ENCODE measurements at places on chromosomes 7 and 10.

DNA sequence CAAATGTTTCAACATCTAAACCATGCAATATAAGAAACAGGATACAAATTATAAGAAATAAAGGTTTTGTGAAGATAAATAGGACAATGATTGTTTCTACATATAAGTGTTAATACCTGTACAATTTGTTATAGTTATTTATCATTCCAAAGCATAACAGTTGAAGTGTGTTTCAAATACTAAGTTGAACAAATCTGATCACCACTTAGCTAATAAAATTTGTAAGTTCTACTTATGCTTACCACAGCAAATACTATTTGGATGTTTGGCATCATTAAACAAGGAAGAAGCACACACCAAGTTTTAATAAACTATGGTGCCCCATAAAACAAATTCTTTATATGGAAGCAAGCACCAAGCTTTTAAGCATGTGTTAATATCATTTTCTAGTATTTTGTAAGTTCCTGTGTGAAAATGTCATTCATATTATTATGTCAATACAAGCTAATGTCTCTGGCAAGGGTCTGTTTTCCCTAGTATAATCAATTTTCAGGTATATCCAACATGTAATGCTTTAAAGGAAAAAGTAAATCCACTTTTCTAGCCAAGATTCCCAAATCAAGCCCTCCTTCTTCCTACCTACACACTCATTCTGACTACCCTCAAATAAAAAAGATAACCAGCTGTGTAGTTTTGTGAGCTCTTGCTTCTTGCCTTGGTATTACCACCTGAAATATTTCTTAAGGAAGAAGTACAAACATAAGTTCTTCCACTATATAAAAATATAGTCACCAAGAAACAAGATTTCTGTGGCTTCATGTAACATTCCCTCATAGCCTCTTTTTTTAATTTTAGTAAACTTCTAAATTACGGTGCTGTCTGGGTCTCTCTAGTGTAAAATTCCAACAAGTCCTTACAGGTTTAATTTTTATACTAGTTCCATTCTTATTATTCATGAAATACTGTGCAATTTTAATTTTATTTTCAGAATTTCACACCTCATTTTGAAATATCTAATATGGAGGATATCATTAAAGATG lies 9.2 kb downstream of the SKAP2 start:
- H3K27ac ChIP-seq, result peak overlapping the region; percentile 88
- DNase-seq, result no peak
- peaks cover 76% of the 10 kb centered on the region for H3K4me1 ChIP-seq
- peak overlapping the region; percentile 13 for H3K4me3 ChIP-seq

DNA sequence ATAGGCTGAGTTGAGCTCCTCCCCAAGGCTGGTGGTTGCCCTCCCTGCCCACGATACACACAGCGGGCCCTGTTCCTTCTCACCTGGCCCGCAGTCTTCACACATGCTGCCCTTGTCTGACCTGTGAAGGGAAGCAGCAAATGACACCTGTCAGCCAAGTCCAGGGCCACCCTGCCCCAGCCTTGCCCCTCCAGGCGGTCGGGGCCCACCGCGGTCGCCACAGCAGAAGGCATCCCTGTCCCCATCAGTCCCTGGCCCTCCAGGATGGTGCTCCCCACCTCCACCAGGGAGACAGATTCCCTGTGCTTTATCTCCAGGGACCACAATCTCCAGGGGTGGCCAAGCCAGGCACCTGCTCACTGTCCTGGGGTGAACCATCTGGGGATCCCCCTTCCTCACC lies 81.2 kb upstream of the TMEM248 start:
- peaks cover 9% of the 10 kb centered on the region for H3K4me1 ChIP-seq
- peaks cover 2% of the 10 kb centered on the region for H3K27me3 ChIP-seq
- H3K27ac ChIP-seq, result no peak overlapping the region

DNA sequence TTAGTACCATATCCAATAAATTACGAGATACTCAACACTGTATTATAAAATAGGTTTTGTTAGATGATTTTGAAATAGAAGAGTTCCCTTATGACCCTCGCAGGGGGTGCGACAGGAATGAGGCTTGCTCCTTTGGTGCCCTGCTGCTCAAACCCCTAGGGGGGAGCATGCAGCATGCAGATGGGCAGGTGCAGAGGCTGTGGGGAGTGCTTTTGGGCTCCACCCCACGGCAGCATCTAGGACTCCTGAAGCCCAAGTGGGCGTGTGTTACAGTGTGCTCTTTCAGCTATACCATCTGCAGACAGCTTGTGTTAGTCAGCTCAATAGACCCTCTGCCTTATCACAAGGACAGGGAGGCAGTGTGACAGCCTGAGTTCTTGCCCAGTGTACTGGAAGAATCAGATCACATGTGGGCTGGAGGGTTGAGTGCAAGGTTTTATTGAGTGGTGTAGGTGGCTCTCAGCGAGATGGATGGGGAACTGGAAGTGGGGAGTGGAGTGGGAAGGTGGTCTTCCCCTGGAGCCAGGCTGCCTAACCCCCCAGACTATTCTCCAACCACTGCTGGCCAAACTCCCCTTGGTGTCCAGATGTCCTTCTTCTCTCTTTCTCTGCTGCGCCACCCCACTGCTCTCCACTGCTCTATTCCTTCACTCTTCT lies 3.1 kb upstream of the MRC1 start:
- no peaks in the 10 kb centered on the region for H3K27me3 ChIP-seq
- H3K27ac ChIP-seq, result no peak overlapping the region
- H3K4me1 ChIP-seq, result no peaks in the 10 kb centered on the region
- no peak for DNase-seq
- no peak overlapping the region for H3K4me3 ChIP-seq

DNA sequence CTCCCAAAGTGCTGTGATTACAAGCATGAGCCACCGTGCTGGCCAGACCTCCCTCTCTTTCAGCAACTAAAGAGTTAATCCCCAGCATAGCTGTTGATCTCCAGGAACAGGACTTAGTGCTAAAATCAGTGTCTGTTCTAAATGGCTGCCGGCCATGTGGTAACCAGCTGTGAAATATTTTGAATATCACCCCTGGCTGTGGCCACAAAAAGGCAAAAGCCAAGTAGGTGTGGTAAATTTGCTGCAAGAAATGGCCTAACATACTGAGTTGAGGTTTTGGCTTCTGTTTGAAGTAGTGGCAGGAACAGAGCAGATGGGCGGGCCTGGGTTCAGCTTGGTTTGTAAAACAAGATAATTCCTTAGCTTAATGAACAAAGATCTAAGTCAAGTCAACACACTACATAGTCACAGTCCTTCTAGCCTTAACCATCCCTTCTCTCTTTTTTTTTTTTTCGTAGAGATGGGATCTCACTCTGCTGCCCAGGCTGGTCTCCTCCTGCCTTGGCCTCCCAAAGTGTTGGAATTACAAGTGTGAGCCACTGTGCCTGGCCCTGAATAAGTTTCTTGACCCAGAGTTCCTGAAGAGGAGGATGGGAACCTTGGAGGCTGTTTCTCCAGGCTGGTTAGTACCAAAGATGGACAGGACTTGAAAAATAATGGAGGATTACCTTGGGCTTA lies 22.7 kb upstream of the AGFG2 start:
- H3K27ac ChIP-seq, result peak overlapping the region; percentile 11
- no peaks in the 10 kb centered on the region for H3K27me3 ChIP-seq
- H3K36me3 ChIP-seq, result no peaks in the 10 kb centered on the region
- H3K4me1 ChIP-seq, result peaks cover 5% of the 10 kb centered on the region
- DNase-seq, result no peak
- H3K4me3 ChIP-seq, result no peak overlapping the region

GRCh38 chr10:67903581-67903980 lies 19.1 kb downstream of the SIRT1 start:
- H3K27ac ChIP-seq, result no peak overlapping the region
- H3K27me3 ChIP-seq, result no peaks in the 10 kb centered on the region
- DNase-seq, result no peak
- no peaks in the 10 kb centered on the region for H3K4me1 ChIP-seq
- H3K36me3 ChIP-seq, result peaks cover 38% of the 10 kb centered on the region

DNA sequence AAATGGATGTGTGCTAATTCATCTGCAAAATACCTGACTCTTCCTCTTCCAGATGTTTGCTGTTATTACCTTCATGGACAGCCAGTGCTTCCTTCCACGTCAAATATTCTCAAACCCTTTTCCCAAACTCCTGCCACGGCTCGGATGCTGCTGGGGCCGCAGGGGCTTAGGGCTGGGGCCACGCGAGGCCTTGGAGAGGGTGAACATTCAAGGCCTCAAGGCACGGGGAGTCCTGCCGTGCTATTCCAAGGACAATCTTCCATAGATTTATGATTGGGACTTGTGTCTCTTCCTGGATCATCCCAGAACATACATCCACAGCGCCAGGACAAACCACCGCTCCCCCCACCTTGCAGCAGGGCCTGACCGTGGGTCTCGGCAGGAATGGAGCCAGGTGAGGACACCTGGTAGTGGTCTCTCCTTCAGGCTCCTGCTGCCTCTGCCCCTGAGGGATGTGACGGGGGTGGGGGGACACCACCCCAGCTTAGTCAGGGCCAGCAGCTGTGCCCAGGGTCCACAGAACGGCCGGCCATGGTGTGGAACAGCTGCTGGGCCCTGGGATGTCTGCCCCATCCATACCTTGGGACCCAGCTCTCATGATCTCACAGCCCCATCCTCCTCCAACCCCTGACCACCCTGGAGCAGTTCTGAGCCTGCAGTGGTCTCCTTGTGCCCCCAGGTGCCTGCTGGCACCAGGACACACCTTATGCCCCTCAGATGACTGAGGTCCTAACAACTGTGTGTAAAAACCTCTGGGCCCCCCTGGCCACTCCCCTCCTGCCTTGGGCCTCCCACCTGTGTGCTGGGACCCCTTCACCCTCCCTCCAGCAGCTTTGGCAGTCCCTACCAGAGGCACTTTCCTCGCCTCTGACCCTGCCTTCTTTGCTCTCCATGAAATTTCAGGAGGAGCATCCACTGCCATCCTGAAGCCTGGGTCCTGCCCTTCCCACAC lies 16.7 kb downstream of the VIPR2 start:
- peaks cover 45% of the 10 kb centered on the region for H3K27me3 ChIP-seq
- H3K4me1 ChIP-seq, result peaks cover 5% of the 10 kb centered on the region
- DNase-seq, result no peak
- no peak overlapping the region for H3K27ac ChIP-seq
- no peak overlapping the region for H3K4me3 ChIP-seq

DNA sequence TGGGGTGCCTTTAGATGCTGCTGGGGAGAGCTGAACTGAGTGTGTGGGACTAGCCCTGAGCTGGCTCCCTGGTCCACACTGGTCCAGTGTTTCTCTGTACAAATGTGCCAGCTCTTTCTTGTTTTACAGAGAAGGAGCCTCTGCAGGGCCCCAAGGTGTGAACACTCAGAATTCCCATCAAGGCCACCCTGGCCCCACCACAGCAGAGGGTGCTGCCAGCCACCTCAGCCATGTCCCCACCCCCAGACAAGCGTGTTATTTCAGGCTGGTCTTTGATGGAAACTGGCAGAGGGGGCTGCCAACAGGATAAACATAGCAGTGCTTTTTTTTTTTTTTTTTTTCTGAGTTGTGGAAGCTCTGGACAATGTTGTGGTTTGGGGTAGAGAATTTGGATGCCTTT lies 68.5 kb upstream of the LRRC18 start:
- DNase-seq, result no peak
- no peaks in the 10 kb centered on the region for H3K36me3 ChIP-seq
- H3K4me1 ChIP-seq, result peaks cover 4% of the 10 kb centered on the region
- H3K4me3 ChIP-seq, result no peak overlapping the region
- H3K27me3 ChIP-seq, result peaks cover 9% of the 10 kb centered on the region

- no peaks in the 10 kb centered on the region for H3K4me1 ChIP-seq
- no peak overlapping the region for H3K4me3 ChIP-seq
- peaks cover 9% of the 10 kb centered on the region for H3K27me3 ChIP-seq
- DNase-seq, result peak; percentile 6
- H3K27ac ChIP-seq, result no peak overlapping the region
These were observed 536.6 kb downstream of the TCERG1L start for GRCh38 chr10:130774871-130775270.

DNA sequence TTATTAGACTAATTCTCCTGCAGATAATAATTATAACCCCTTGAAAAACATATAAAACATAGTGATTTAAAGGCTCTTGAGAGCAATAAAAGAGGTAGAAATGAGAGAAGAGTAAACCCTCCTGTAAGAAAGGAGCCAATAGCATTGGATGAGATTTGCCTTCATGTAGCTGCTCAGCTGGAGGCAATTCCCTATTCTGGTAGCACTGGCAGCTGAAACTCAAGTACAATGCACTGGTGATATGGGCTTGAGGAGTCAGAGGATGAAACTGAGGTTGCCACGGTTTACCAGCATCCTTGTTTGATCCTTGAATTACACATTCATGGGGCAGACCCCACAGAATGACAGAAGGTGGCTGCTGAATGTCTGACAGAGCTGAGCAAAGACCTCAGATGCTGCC lies 76.4 kb downstream of the CTTNBP2 start:
- H3K36me3 ChIP-seq, result peaks cover 6% of the 10 kb centered on the region
- H3K4me1 ChIP-seq, result no peaks in the 10 kb centered on the region
- DNase-seq, result no peak

DNA sequence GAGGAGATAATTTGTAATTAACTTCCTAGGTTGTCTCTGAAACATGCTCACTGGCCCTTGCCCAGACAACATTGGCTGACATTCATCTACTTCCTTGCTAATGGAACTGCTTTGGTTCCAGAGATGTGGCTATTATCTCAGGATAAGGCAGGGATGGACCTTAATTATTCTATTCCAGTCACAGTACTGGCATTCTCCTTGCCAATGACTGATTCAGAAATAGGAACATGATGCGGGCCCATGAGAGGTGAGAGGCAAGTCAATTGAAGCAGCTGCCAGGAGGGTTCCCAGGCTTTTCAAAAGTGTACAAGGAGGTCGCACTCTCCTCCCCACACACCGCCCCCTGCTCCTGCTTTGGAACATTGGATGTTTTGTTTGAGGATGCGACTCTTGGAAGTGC lies 109.6 kb upstream of the DGKB start:
- peaks cover 9% of the 10 kb centered on the region for H3K4me1 ChIP-seq
- no peaks in the 10 kb centered on the region for H3K36me3 ChIP-seq
- no peak overlapping the region for H3K27ac ChIP-seq

- H3K27ac ChIP-seq, result peak overlapping the region; percentile 58
- H3K4me3 ChIP-seq, result no peak overlapping the region
- DNase-seq, result no peak
- H3K27me3 ChIP-seq, result no peaks in the 10 kb centered on the region
- H3K36me3 ChIP-seq, result no peaks in the 10 kb centered on the region
These were observed 33.6 kb downstream of the AOAH start for GRCh38 chr7:36690514-36691187.

DNA sequence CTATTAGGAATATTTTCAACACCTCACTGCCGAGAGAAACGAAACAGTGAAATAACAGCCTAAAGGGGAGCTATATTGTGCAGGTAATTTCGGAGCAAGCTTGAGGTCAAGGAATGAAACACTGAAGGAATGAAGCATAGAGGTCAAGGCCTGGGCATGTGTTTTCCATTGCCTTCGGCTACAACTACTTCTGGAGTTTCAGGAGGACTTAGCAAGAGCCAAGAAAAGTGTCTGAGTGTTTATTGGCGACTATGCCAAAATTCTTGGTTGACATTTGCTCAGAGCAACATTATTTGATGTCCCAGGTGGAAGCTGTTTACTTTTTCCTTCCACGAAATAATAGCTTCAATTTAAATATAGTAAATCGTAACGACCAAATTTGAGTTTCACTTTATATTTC lies 89.6 kb upstream of the IFRD1 start:
- DNase-seq, result no peak
- no peak overlapping the region for H3K27ac ChIP-seq
- no peaks in the 10 kb centered on the region for H3K27me3 ChIP-seq
